Activated effector memory CD4-positive, alpha-beta T cell treated with Interleukin-2 at 50 U/mL for 16 hours (primary cell): ENCODE measurements at places on chromosomes 13 and 19.

DNA sequence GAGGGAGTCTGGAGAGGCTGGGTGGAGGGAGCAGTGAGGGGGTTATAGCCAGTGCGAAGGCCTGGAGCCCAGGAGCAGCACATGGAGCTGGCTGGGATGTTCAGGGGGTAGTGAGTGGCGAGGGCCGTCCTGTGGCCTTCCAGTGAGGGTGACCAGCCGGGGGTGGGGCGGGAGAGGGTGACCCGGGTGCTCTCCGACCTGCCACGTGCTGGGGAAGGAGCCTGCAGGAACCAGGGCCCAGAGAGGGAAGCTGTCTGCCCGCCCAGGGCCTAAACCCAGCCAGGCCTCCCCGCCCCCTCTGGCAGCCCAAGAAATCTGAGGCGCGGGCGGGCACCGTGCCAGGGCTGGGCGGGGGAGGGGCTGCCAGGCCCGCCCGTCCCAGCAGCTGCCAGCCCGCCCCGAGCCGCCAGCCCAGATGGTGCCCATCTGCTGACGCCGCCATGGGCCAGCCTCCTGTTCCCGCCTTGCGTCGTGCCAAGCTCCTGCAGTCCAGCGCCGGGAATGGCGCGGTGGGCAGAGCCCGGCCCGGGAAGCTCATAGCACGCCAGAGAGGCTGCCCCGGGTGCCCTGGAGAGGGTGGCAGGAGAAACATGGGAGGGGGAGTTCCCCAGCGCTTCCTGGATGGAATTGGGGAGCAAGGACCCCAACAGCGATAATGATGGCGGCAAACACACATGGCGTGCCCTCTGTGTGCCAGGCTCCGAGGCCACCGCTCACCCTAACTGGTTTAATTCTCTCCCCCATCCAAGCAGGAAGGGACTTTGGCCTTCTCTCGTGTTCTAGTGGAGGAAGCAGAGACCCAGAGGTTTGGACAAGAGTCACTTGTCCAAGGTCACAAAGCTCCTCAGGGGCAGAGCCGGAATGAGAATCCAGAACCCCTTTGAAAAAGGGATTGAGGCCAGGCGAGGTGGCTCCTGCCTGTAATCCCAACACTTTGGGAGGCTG lies 21.5 kb downstream of the NFIC start:
- no peak for DNase-seq

DNA sequence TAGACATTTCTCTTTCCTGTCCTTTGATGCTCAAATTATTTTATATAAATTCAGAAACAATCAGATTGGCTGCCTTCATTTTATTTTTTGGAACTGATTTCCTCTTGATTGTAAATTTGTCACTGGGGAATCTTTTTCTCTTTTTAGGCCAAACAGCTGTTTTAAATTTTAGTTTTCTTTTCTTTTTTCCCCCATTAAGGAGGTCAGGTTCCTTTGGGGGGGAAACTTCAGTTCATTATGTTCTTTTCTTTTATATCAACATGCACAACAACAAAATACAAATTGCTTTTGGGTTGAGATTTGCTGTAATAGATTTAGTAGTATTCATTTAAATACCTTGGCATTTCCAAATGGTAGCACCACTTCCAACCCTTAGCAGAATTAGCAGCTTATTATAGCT lies 264.8 kb upstream of the SPRY2 start:
- DNase-seq, result no peak

DNA sequence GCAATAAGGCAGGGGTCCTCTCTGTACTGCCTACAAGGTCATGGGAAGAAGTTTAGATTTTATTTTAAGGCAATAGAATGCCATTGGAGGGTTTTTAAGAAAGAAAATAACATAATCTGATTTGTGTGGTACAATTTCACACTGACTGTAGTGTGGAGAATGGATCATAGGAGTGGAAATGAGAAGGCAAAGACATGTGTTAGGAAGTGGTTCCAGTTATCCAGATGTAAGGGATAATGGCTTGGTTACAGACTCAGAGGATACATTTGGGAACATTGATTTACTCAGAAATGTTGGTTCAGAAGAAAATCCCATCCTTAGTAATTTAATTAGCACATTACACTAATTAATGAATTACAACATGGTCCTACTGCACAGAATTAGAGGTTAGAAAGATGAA lies 788.2 kb downstream of the SLITRK5 start:
- no peak for DNase-seq

- no peak for DNase-seq
Measured at GRCh38 chr19:11814700-11815035, 595 bp downstream of the ZNF440 start.

GRCh38 chr13:37491661-37492060 lies 106.9 kb downstream of the POSTN start:
- no peak for DNase-seq

DNA sequence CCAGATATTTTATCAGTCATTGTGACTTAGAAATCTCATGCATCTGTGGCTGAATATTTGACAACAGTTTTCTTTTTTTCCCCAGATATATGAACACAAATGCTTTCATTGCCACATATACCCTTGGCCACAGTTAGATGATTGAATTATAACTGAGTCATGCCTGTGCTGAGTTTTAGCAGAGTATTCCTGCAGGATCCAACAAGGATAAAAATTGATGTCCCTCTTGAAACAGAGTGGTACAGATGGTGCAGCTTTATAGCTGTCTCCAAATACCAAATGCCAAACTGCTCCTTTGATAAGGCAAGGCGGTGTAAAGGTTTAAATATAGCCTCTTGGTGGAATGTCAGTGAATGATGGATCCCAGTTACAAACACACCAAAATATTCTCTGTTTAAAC lies 428.5 kb downstream of the GPC6 start:
- no peak for DNase-seq

DNA sequence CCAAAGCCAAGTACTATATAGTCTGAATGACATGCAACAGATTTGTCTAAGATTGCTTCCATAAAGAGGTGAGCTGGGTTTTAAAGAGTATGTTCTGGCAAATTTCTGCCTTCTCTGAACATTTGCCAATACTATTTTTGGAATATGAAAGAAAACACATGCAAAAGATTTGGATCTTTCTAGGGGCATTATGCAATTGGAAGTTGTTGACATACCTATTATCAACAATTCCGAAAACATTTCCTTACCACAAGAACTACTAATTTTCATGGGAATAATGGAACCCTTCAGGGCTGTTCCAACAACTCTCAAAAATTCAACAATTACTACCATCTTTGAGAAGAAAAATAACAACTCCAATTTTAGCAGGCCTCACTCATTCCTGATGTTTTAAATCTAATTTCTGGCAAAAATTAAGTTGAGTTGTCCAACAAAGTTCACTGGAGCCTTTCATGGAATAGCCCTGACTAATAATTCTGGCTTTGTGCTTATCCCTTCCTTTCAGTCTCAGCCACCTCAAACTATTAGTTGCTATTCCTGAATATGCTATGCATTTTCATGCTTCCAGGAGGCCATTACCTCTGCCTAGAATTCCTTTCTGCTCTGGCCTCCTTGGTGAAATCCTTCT lies 250.0 kb downstream of the RGCC start:
- no peak for DNase-seq

DNA sequence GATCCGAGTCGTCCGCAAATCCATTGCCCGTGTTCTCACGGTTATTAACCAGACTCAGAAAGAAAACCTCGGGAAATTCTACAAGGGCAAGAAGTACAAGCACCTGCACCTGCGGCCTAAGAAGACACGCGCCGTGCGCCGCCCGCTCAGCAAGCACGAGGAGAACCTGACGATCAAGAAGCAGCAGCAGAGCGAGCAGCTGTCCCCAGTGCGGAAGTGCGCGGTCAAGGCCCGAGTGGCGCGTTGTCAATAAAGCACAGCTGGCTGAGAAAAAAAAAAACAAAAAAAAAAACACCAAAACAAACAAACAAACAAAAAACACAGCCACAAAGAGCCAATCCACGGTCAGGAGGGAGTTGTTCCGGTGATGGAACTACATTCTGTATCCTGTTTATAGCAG lies 4.7 kb upstream of the GNA15 start:
- DNase-seq, result no peak

DNA sequence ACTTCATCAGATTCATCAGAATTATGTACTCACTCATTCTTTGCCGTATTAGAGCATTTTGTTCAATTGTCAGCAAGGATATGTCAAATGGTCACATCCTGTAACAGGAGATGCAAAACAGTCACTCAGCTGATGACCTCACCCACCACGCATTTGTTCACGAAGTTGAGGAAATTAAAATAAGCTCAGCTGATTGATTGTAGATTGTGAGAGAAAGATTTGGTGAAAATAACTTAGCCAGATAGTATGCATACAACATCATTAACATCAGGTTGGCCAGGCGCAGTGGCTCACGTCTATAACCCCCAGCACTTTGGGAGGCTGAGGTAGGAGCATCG lies 22.6 kb upstream of the CDC16 start:
- DNase-seq, result no peak

DNA sequence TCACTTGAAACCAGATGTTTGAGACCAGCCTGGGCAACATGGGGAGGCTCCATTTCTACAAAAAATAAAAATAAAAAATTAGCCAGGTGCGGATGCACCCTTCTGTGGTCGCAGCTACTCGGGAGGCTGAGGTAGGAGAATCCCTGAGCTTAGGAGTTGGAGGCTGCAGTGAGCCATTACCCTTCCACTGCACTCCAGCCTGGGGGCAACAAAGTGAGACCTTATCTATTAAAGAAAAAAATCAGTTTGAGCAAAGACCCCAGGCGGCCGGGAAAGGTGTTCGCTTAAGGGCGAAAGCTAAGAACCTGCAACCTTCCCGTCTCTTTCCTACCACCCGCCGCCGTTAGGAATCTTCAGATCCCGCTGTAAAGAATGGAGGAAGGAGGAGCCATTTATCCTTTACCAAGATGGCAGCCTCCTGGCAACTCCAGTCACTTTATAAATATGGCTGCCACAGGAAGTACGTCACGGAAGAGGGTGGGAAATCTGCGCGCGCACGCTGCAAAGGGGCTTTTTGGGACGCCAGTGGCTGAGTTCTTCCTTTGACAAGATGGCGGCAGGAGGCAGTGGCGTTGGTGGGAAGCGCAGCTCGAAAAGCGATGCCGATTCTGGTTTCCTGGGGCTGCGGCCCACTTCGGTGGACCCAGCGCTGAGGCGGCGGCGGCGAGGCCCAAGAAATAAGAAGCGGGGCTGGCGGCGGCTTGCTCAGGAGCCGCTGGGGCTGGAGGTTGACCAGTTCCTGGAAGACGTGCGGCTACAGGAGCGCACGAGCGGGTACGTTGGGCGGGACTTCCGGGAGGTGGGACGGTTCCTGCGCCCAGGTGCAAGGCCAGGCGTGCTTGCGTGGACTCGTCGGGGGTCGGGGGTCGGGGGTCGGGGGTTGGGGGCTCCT lies at the start of gene NOP53:
Gene NOP53 (plus strand): TSS at position 537 of the 892 bp plus-strand sequence. CDS start 14 bp downstream, at position 551.
- peak; percentile 91 for DNase-seq

- DNase-seq, result no peak
Measured at GRCh38 chr19:49212016-49212701, 54.6 kb downstream of the TRPM4 start.

- no peak for DNase-seq
Measured at GRCh38 chr13:29849731-29850212, 645 bp downstream of the UBL3 start.

DNA sequence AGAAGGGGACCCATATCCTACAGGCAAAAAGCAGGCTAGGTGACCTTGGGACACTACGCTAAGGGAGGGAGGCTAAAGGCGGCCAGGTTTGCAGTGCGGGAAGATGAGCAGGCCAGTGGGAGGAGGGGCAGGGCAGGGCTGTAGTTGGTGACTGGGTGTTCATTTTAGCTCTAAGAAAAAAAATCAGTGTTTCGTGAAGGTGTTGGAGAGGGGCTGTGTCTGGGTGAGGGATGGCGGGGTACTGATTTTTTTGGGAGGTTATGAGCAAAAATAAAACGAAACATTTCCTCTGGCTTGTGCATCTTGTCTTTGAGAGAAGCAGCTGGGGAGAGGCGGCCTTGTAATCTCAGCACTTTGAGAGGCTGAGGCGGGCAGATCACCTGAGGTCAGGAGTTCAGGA lies 4.3 kb upstream of the NUP62 start:
- no peak for DNase-seq

- DNase-seq, result no peak
Measured at GRCh38 chr19:50628146-50628545, 11.5 kb downstream of the SYT3 start.

GRCh38 chr13:98293570-98294142 lies 116.6 kb upstream of the RNF113B start:
- DNase-seq, result no peak

DNA sequence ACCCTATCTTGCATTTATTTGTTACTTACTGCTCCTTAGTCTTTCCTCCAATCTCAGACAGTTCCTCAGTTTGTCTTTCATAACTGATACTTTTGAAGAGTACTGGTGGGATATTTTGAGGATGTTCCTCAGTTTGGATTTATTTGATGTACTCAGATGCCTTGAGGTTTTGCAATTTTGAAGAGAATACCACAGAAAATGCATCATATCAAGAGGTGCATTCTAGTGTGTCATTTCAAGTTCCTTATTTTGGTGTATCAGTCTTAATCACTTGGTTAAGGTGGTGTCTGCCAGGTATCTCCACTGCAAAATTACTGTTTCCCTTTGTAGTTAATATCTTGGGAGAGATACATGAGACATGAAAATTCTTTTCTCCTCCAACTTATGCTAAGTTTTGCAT lies 75.1 kb downstream of the URI1 start:
- no peak for DNase-seq

- DNase-seq, result no peak
Measured at GRCh38 chr19:23095418-23095817, 21.4 kb upstream of the ZNF730 start.

- no peak for DNase-seq
Measured at GRCh38 chr13:43339805-43340550, 316.6 kb downstream of the DNAJC15 start.

DNA sequence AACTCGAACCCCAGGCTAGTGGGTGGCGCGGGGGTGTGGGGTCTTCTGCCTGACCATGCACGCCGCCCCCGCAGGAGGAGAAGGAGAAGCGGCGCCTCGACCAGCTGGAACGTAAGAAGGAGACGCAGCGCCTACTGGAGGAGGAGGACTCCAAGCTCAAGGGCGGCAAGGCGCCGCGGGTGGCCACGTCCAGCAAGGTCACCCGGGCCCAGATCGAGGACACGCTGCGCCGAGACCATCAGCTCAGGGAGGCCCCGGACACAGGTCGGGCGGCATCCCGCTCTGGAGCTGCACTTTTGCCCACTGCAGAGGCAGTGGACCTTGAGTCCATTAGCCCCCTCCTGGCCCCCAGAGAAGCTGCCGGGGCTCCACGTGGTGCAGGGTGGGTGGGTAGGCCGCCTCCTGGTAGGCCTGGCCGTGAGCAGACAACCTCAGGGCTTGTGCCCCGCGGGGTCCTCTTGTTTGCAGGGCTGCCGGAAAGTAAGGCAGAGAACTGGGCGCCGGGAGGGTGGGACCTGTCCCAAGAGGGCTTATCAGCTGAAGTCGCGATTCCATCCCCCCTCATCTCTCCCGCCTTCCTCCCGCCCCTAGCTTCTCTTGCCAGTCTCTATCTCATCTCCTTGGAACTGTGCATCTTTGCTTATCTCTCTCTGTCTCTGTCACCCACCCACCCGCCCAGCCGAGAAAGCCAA lies 9.9 kb downstream of the CCDC124 start:
- DNase-seq, result no peak

- DNase-seq, result no peak
Measured at GRCh38 chr13:81770868-81771505, 1430.1 kb upstream of the SPRY2 start.
